NT2/D1 (cell line): ENCODE measurements at places on chromosomes 16 and 17.

DNA sequence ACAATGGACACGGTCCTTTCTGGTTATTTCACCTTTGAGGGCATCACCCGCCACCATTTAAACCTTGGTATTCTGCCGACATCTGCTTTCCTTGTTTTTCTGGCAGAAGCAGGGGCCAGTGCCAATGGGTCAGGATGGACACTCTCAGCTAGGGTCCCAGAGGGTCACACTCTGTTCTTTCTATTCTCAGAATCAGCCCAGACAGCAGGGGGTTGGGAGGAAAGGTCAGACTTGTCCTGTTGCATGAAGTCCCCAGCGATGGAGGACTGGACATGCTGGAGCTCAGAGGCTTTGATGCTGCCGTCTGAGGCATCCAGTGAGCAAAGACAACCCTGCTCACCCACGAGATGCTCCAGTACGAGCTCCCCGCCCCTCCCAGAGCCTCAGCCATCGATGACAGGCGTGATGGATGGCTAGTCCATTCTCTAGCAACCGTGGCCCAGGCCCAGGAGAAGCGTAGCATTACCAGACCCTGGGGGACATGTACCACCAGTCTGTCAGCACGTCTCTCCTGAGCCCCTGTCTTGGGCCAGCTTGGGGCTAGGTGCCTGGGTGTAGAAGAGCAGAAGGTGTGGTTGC lies 62.0 kb downstream of the FOXL1 start:
- DNase-seq, result no peak

GRCh38 chr16:29742683-29743275 lies 3.0 kb downstream of the C16orf54 start:
- no peak for DNase-seq

- DNase-seq, result no peak
These were observed 11.9 kb upstream of the ENGASE start for GRCh38 chr17:79062691-79063090.

DNA sequence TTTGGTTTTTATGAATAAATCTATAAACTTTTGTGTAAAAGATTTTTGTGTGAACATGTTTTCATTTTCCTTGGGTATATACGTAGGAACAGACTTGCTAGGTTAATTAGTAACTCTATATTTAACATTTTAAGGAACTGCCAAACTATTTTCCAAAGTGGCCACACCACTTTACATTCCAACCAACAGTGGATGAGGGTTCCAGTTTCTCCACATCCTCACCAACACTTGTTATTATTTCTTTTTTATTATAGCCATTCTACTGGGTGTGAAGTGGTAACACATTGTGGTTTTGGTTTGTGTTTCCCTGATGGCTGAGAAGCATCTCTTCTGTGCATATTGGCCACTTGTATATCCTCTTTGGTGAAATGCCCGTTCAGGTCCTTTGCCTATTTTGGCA lies 20.0 kb downstream of the LYRM9 start:
- no peak for DNase-seq

- DNase-seq, result no peak
These were observed 147.0 kb downstream of the SLC39A11 start for GRCh38 chr17:72945473-72945872.

DNA sequence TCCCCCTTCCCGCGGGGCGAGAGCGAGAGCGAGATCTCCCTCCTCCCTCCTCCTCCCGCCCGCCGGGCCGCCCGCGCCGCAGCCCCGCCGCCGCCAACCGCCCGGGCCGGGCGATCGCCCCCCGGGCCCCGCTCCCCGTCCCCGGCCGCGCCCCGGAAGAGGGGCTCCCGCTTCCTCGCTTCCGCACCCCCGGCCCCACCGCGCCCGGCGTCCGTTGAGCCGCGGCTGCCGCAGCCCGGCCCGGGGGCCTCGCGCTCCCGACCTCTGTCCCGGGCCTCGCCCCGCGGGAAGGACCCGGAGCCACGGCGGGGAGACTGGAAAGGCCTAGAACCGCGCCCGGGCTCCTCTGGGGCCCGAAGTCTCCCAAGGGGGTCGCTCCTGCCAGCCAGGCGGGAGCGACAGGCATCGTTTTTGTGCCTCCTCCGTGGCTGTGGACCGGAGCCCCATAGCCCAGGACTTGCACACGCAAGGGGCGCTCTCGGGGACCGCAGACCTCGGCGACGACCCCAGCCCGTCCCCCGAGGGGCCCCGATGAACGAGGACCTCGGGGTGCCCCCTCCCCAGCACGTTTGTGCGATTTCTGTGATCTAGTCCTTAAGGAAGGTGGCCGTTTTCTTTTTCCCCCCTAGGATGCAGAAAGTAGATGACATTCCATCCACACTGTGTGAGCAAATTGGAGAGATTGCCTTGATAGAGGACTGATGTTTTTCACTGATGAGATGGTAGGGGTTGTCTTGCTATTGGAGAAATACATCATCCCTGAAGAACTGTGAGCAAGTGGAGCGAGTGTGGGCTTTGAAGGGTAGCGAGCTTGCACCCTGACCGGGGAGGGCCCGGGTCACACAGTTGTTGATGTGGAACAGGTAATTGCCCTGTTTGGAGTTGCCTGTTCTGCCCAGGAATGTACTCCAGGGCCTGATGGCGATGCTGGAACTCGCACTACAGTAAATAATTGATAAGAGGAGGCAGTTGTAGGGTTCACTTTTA lies 611 bp downstream of the BANP start:
- DNase-seq, result no peak

DNA sequence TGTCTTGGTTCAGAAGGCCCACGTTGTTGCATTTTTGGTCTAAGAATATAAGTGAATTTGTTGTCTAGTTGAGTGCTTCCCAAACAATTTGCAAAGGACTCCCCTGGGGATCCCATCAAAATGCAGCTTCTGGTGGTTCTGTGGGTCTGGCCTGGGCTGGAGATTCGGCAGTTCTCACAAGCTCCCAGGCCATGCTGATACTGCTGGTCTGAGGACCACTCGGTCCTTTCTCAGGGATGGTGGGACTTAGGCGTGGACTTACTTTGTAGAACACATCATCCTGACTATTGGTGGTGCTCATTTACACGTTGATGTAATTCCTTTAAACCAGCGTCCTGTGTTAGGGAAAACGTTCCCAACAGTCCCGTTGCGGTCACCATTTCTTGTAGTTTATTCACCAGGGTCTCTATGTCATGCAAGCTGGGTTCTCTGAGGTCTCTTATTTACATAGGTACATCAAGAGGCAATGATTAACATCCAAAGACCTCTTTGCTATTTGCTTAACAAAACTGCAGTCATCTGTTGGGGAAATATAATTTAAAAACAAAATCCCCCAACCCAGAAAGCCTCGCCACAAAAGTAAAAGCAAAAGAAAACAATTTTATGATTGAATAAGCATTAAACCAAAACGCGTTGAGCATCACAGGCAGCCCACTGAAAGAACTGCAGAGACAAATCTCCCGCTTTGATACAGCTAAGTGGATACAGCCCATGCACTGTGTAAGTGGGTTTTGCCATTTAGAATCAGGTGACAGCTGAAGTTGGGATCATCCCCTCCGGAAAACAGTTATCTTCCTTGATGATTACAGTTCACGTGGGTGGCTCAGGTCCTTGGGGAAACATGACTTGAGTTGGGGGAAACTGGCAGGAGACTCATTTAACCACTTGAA lies 39.0 kb upstream of the SEC14L1 start:
- DNase-seq, result no peak

- no peak for DNase-seq
These were observed 81.8 kb downstream of the VAT1L start for GRCh38 chr16:77869997-77870813.

- no peak for DNase-seq
These were observed 41.1 kb downstream of the MARVELD3 start for GRCh38 chr16:71666928-71667707.

- no peak for DNase-seq
These were observed 15.3 kb downstream of the WFIKKN2 start for GRCh38 chr17:50850640-50851039.

DNA sequence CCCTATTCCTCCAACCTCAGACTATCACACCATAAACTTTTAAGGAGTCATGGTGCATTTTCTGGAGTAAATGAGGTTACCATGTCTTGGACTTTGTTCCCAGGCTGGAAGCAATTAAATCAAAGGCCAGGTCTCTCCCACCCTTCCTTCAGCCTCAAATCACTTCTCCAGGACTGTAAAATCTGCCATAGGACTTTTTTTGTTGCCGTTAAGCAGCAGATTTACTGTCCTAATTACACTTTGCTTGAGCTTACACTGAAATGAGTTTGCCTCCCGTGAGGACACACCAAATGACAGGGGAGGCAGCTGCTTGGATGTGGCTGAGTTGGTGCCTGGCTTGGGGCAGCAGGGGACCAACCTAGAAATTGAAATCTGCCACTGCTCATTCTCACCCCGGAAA lies 14.7 kb downstream of the DCAKD start:
- DNase-seq, result no peak

DNA sequence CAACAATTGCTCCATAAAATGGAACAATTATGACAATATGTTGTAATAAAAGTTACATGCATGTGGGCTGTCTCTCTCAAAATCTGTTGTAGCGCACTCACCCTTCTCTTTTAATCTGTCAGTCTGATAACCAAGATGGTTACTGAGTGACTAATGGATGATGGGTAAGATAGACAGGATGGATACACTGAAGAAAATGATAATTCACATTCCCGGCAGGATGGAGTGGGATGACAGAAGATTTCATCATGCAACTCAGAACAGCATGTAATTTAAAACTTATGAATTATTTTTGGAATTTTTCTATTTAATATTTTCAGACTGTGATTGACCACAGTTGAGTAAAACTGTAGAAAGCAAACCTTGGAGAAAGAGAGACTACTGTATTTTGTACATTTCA lies 30.5 kb downstream of the CDH13 start:
- no peak for DNase-seq

GRCh38 chr16:54326266-54326662 lies 39.7 kb upstream of the IRX3 start:
- DNase-seq, result no peak

- DNase-seq, result no peak
These were observed 350.9 kb downstream of the FOXL1 start for GRCh38 chr16:86929057-86929871.

DNA sequence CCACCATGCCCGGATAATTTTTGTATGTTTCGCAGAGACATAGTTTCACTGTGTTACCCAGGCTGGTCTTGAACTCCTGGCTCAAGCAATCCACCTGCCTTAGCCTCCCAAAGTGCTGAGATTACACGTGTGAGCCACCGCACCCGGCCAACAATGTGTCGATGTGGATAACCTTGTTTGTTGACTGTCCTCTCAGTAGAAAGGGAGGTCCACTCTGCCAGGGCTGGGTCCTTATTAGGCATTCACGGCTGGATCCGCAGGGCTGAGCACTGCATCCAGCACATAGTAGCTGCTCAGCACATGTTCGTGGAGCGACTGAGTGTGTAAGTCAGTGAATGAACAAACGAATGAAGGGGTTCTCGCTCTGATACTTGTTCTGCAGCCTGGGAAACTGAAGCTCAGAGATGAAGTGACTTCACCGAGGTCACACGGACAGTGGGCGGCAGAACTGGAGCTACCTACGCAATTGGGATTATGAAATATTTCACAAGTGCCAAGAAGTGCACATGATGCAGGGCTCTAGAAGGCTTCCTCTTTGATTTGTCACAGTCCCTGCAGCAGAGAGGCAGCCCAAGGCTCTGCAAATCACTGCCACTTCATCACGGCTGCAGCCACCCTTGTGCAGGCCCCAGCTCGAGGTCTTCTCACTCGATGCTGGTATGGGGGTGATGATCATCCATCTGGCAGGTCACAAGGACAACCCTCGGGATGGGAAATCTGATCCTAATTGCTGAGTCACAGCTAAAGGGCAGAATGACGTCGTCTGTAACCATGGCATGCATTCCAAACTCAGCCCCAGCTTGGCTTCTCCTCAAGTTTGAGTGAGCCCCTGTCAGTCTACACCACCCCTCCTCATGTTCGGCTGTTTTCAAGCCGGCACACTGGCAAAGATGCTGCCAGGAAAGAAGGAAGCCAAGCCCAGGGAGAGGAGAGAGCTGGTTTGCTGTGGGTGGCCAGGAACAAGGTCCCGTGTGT lies 28.0 kb upstream of the SNN start:
- DNase-seq, result peak; percentile 71

GRCh38 chr16:76195056-76195455 lies 82.1 kb upstream of the CNTNAP4 start:
- no peak for DNase-seq

DNA sequence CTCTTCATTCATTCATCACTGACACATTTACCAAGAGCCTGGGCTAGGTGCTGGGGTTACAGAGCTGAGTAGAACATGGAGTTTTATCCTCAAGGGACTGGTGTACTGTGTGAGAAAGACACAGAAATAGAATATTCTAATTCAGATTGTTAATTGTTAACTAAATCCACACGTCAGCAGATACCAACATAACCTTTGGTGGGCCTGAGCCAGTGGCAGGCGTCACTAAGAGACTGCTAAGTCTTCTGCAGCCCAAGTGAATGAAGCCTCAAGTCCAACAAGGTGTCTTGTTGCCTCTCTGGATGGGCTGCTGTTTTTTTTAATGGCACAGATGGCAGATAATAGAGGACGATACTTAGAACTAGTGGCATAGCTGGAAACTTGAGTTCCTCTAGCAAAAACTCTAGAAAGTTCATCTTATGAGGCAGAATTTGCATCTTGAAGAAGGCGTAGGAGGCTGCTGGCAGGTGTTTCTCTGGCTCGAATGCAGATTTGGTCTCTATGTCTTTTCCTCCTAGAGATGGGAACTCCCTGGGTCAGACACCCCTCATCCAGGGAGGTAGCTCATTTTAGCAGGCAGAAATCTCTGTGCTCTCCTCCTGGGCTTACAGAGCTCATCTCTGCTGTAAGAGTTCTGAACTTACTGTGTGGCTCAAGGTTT lies 179.5 kb downstream of the NTN1 start:
- DNase-seq, result no peak

DNA sequence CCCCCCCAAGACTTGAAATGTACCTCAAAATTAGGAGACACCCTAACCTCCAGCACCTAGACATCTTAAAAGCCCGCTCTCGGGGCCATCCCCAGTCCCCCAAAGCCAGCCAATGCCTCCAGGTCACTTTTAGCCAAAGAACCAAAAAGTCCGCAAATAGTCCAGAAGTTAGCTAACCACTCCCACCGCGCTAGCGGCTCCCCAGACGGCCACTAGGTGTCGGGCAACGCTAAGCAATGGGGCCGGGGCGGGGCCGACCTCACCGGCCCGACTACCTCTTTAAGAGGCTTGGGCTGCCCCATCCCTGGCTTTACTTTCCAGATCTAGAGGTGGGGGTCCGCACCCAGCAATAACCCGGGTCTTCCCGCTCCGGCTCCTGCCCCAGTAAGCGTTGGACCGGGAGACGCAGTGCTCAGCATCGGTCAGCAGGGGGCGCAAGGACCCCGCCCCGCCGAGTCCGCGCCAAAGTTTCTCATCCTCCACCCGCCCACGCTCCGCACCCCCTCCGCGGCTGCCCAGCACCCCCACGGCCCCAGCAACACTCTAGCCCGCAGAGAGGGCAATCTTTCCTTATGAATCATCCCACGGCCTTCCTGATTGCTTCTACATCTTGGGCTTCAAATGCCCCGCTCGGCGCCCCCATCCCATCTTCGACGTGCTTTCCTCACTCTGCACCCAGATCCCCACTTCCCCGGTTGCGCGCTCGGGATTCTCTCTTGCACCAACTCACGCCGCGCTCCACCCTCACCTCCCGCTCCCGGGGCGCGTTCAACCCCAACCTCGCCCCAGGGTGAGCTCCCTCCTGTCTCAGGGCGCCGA lies 765 bp downstream of the COL1A1 start:
- peak; percentile 78 for DNase-seq
